ENCODE measurements at places on chromosomes 5 and 9. TPM values are rescaled to one million over a fixed set of nuclear protein-coding genes. Genes with fewer than 3 reads are reported as not detected.

GRCh38 chr5:1792842-1793266 lies 6.8 kb downstream of the MRPL36 start:
- no peaks in the 10 kb centered on the region for H3K27me3 ChIP-seq
- peak overlapping the region; percentile 98 for H3K27ac ChIP-seq
- peaks cover 86% of the 10 kb centered on the region for H3K4me1 ChIP-seq
- DNase-seq: peak; percentile 94

GRCh38 chr9:35863583-35863982 lies 6.6 kb downstream of the OR13J1 start:
- H3K4me3 ChIP-seq: no peak overlapping the region
- peaks cover 2% of the 10 kb centered on the region for H3K27me3 ChIP-seq
- peak; percentile 18 for DNase-seq
- H3K36me3 ChIP-seq: no peaks in the 10 kb centered on the region
- no peaks in the 10 kb centered on the region for H3K4me1 ChIP-seq

GRCh38 chr5:153223376-153223775 lies 267.1 kb upstream of the GRIA1 start:
- H3K4me3 ChIP-seq: no peak overlapping the region
- no peaks in the 10 kb centered on the region for H3K27me3 ChIP-seq
- DNase-seq: no peak
- no peaks in the 10 kb centered on the region for H3K36me3 ChIP-seq
- H3K4me1 ChIP-seq: no peaks in the 10 kb centered on the region

- peaks cover 2% of the 10 kb centered on the region for H3K4me1 ChIP-seq
- no peak for DNase-seq
- no peaks in the 10 kb centered on the region for H3K27me3 ChIP-seq
- H3K36me3 ChIP-seq: no peaks in the 10 kb centered on the region
- no peak overlapping the region for H3K27ac ChIP-seq
Observed at GRCh38 chr5:178331491-178331996, 98.9 kb upstream of the PHYKPL start.

DNA sequence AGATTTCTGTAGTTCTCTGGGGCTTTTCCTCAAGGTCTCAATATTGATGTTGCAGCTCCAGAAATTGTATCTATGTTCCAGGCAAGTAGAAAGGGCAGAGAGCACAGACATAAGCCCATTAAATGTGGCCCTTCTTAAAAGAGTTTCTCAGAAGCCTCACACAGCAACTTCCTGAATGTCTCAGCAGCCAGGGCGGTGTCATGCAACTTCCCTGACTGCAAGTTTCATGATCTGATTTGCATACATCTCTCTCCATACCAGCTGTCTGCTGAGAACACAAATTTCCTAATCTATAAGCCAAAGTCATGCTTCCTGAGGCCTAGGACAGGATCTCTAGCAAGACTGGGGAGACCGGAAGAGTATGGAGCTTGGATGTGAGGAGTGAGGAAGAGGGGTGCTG lies 13.0 kb downstream of the RGS7BP start:
- H3K4me3 ChIP-seq: no peak overlapping the region
- H3K27ac ChIP-seq: no peak overlapping the region
- no peak for DNase-seq
- no peaks in the 10 kb centered on the region for H3K4me1 ChIP-seq
- no peaks in the 10 kb centered on the region for H3K36me3 ChIP-seq

BARHL1 gene
- not detected for total RNA-seq

POLR3G gene
- 10.4 TPM for total RNA-seq

SEMA5A gene
- total RNA-seq: not detected

UBE2QL1 gene
- not detected for total RNA-seq
